ENCODE measurements at places on chromosomes 1 and 21. TPM values are rescaled to one million over a fixed set of nuclear protein-coding genes. Genes with fewer than 3 reads are reported as not detected.

Gene LCE3C
- total RNA-seq = not detected

Gene OR2L3
- 0.08 TPM for total RNA-seq

Gene MARK1
- total RNA-seq = 3.8 TPM

Gene LCE6A
- not detected for total RNA-seq

Gene EPHA2
- total RNA-seq = 40.7 TPM

Gene RORC
- 0.83 TPM for total RNA-seq

Gene CCDC185
- total RNA-seq = not detected

Gene SUCO
- total RNA-seq = 59.6 TPM

Gene PLPP3
- 171 TPM for total RNA-seq

Gene CHRM3
- total RNA-seq = 10.1 TPM

Gene PRAMEF8
- total RNA-seq = not detected

Gene OR2T2
- total RNA-seq = not detected

Gene LCE2D
- total RNA-seq = not detected

Gene IQGAP3
- 0.05 TPM for total RNA-seq

Gene GPR52
- 1.8 TPM for total RNA-seq

Gene C1QC
- total RNA-seq = 136 TPM

Gene IQCC
- 3.2 TPM for total RNA-seq

Gene CRP
- 1.5 TPM for total RNA-seq

Gene CD244
- 0.60 TPM for total RNA-seq

Gene ZSWIM5
- total RNA-seq = 10.0 TPM

Gene CSRP1
- 214 TPM for total RNA-seq

Gene F13B
- total RNA-seq = not detected

Gene XCL2
- total RNA-seq = 0.48 TPM

Gene GCSAML
- not detected for total RNA-seq

Gene TRPM2
- 2.7 TPM for total RNA-seq

Gene SHE
- 4.3 TPM for total RNA-seq

Gene CYP4B1
- 1.8 TPM for total RNA-seq

Gene S100A10
- total RNA-seq = 96.3 TPM

Gene PRAMEF12
- total RNA-seq = not detected

Gene C1orf116
- 0.72 TPM for total RNA-seq

Gene SPRR4
- not detected for total RNA-seq

Gene ZFYVE9
- 28.0 TPM for total RNA-seq

Gene DMBX1
- not detected for total RNA-seq

Gene AMY1C
- total RNA-seq = not detected

Gene LMX1A
- total RNA-seq = not detected

Gene FNBP1L
- 20.6 TPM for total RNA-seq

Gene CLCN6
- total RNA-seq = 39.7 TPM

Gene OBSCN
- total RNA-seq = 31.9 TPM

Gene CLCA4
- total RNA-seq = not detected

Gene C1orf167
- 1.4 TPM for total RNA-seq

Gene REN
- total RNA-seq = 3.7 TPM

Gene ERO1B
- total RNA-seq = 5.7 TPM

Gene PRPF38A
- 51.2 TPM for total RNA-seq

Gene AK5
- not detected for total RNA-seq

Gene HEATR1
- total RNA-seq = 51.6 TPM

Gene PCSK9
- 0.48 TPM for total RNA-seq

Gene MROH9
- not detected for total RNA-seq

Gene KRTAP7-1
- not detected for total RNA-seq
